ENCODE measurements at places on chromosomes 5 and 9.
A peak's percentile ranks its signal among the peaks of the same experiment; 100 is the strongest.

GRCh38 chr9:42386477-42386876 lies 203.0 kb downstream of the SPATA31A6 start:
- no peak for DNase-seq

- DNase-seq, result peak; percentile 61
These were observed 61.8 kb downstream of the SPATA31C2 start for GRCh38 chr9:88076286-88077070.

DNA sequence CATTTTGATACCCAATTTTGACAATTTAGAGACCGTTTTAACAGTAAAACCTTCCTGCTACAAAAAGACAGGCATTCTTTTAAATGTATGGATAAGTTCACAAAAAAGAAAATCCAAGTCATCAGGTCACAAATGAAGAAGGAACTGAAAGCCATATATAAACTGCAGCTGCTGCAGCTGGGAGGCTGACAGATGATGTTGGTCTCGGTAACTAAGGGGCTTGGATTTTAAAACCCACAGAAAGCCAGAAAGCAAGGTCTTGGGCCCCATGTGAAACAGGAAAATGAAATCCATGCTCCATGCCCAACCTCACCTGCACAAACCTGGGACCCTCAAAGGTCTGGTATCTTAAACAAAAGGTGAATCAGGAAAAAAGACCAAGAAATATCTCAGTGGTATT lies 15.7 kb upstream of the C5orf34 start:
- no peak for DNase-seq

DNA sequence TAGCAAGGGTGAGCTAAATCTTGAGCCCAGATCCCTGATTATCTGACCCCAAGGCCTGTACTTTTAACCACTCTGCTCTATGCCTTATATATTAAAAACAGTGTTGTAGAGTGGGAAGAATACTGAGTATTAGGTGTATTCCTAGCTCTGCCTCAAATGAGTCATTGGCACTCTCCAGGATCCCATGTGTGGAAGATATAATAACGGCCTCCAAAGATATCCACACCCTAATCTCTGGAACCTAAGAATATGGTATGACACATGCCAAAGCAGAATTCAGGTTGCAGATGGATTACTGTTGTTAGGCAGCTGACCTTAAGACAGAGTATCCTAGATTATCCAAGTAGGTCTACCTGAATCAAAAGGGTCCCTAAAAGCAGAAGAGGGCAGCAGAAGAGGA lies 110.8 kb downstream of the ADRB2 start:
- no peak for DNase-seq

DNA sequence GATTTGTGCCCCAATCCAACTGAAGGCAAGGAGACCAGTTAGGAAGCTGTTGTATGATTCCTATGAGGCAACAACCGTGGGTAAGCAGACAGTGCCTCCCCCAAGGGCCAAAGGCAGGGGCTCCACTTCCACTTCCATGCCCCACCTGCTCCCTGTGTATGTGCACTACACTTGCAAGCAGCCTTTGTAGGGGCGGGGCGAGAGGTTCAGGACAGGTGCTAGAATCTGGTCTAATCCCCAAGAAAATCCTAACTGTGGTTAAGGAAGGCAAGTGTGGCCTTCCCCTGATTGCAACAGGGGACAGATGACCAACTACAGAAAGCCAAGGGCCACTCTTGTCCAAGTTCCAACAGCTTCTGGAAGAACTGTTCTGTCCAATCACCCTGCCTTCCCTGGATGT lies 41.7 kb downstream of the B4GALT1 start:
- DNase-seq, result no peak

- peak; percentile 29 for DNase-seq
These were observed 127.1 kb downstream of the TRIO start for GRCh38 chr5:14270209-14270702.
